ENCODE measurements at places on chromosomes 4 and X.

DNA sequence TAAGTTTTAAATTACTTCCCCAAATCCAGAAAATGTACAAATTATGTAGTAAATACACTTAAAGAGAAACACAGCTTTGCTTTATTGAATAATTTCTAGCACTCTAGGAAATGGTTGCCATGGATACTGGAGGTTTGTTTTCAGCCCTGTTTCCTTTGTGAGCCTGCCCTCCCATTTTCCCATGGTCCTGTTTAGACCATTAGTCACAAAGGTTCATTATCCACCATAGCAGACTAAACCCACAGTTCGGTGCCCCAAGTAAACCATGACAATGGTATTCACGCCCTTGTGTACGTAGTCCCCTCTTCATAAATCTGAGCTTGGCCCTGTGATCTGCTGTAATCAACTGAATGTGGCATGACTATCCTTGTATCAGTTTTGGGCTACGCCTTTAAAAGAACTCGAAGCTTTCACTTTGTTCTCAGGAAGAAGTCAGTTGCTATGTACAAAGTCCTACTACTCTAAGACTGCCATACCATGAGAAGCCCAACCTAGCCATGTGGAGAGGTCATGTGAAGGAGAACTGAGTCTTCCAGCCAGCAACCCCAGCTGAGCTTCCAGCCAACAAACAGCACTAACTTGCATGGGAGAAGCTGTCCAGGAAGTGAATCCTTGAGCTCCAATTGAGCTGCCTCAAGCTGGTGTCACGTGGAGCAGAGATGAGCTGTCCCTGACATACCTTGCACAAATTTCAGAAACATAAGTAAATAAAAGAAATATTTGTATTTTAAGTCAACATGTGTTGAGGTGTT lies 300.4 kb downstream of the LDB2 start:
- DNase-seq: peak; percentile 70

- DNase-seq: peak; percentile 52
These were observed 6.0 kb upstream of the EFNB1 start for GRCh38 chrX:68822641-68823410.

DNA sequence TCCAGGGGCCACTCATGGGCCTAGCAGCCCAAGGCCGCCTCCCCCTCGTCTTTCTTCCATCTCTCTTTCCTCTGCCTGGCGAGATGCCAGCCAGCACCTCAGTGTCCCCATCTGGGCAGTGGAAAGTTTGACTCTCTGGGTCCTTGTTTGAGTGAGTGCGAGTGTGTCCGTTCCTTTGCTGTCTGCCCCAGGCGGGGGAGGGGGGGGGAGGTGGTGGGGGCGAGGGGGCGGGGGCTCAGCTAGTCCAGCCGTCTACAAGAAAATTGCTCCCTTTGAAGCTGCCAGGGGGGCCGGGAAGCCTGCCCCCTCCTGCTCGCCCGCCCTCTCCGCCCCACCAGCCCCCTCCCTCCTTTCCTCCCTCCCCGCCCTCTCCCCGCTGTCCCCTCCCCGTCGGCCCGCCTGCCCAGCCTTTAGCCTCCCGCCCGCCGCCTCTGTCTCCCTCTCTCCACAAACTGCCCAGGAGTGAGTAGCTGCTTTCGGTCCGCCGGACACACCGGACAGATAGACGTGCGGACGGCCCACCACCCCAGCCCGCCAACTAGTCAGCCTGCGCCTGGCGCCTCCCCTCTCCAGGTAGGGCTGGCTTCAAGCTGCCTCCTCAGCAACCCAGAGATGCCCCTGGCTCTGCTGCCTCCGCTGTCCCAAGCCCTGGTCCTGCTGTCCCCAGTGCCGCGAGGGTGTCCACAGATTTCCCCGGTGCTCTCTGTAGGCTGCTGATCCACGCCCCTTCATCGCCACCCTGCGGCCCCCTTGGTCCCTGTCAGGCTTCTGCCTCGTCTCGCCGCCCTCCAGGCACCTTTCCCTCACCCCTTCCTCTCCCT lies at the start of gene BGN:
BGN (plus strand) TSS at position 440 of the 821 bp plus-strand sequence. CDS start 9,652 bp downstream, outside the sequence.
- DNase-seq: no peak

DNA sequence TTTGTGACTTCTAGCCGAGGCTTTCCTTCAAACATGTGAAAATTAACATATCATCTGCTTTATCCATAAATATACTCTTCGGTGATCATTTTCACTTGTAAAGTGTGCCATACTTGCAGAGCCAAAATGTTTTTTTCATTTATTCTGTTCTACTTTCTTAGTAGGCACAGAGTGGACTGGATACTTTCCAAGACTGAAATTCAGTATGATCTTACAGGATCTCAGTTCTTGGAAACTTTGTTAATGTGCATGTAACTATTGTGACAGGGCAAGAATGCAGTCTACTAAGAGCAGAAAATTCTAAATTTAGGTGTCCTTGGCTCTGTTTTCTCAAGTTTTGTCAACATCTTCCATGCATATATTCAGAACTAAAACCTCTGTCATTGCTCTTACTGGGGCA lies 284.9 kb downstream of the TEX13A start:
- DNase-seq: no peak

- peak; percentile 77 for DNase-seq
These were observed 74.4 kb upstream of the DYNLT3 start for GRCh38 chrX:37921758-37922157.

DNA sequence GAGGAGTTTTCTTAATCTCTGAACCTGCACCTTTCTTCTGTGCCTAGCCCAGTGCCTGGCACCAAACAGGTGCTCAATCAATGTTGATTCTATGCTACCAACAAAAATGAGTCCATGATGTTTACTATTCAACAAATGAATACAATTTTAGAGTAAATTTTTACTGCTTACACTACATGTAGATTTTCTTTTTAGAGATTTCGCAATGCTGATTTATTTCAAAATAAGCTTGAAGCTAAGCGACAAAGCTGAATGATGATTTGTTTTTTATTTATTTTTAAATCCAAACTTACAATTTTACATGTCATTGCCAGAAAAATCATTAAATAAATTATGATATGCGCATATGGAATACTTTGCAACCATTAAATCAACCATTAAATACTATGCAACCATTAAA lies 55.7 kb downstream of the AR start:
- DNase-seq: no peak
